ENCODE measurements at places on chromosomes 4 and X.

DNA sequence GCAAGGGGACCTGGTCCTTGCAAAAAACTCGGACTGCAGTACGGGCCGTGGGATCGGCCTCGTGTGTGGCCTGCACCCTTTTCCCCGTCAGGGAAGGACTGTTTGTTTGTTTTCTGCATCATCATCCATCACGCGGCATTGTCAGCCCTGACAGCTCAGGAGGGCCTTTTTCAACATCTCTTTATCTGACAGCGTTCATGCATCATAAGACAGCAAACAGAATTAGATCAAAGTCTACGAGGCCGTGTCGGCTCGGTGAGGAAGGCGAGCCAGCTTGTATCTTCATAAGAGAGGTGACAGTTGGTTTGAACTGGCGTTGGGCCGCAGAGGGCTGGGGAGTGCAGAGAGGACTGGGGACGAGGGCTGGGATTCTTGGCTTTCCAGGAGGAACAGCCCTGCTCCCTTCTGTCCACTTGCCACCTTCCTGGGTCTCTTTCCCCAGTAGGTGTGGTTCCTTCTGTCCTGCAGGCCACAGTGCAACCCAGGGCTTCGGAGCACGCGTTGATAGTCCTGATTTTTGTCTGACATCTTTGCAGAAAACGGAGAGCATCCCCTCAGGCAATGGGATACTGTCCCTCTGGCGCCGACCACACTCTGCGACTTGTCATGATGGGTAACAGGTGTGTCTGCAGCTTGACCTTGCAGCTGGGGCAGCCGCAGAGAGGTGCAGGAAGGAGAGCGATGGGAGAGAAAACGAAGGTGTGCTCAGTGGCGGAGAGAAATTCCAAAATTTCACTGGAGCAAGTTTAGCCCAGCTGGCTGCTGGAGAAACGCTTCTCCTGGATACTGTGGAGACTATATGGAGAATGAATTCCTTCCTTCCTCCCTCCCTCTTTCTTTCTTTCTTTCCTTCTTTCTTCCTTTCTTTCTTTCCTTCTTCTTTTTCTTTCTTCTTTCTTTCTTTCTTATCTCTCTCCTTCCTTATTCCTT is 104.0 kb upstream of the SHOX start:
- DNase-seq, result no peak

DNA sequence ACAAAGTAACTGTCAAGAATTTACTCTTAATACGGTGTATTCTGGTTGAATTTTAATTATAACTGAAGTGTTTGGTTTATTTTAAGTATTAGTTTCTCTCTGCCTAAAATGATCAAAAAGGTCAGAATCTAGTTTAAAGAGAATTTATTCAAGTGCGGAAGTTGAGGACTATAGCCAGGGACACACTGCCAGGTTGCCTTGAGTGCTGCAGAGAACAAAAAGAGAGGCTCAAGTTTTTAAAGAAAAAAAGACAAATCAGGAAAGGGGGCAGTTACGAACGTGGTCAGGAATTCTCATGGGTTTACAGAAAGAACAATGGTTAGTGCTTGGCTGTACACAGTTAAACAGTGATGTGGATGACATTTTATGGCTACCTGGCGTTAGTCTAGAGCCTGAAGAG is 81.3 kb downstream of the SNX25 start:
- no peak for DNase-seq

GRCh38 chr4:159002950-159003349 is 99.9 kb upstream of the RAPGEF2 start:
- DNase-seq, result no peak

DNA sequence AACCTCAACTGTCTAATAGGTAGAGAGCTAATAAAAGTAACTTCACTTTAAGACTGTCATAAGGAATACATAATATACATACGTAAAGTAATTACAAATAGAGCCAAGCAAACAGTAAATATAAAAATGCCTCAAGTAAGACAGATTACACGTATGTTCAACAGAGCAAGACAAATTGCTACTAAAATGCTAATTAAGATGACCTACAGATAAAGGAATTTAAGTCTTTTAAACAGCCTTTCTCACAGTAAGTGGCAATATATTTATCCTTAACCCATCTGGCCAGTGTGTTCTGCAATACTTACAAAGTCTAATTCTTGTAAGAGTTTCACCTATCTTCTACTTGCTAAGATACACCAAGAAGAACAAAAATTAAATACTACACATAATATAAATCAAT is 12.7 kb downstream of the G3BP2 start:
- DNase-seq, result no peak

DNA sequence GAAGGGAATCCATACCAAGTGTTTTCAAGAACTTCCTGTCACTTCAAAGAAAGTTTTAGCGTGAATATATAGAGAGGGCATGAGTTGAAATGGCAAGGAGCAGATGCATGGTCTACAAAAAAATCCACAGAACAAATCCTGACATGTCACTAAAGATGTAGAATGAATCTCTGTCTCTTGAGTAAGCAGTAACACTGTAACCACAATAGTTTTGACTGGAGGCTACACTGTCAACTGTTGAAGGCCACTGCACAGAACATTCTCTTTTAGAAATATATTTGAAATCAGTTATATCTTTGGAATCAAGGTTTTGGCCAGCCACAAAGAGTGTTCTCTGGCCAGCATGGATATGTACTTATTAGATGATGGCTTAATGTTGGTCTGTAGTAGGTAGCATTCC is 83.8 kb downstream of the VCX3B start:
- no peak for DNase-seq

DNA sequence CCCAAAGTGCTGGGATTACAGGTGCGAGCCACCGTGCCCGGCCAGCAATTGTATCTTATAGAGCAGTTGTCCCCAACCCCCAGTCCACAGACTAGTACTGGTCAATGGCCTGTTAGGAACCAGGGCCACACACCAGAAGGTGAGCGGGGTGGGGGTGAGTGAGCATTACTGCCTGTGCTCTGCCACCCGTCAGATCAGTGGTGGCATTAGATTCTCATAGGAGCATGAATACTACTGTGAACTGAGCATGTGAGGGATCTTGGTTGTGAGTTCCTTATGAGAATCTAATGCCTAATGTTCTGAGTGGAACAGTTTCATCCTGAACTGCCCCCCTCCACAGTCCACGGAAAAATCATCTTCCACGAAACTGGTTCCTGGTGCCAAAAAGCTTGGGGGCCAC is 328.0 kb upstream of the BOD1L1 start:
- DNase-seq, result no peak

- no peak for DNase-seq
Measured at GRCh38 chrX:129748305-129748704, 9.5 kb downstream of the XPNPEP2 start.

DNA sequence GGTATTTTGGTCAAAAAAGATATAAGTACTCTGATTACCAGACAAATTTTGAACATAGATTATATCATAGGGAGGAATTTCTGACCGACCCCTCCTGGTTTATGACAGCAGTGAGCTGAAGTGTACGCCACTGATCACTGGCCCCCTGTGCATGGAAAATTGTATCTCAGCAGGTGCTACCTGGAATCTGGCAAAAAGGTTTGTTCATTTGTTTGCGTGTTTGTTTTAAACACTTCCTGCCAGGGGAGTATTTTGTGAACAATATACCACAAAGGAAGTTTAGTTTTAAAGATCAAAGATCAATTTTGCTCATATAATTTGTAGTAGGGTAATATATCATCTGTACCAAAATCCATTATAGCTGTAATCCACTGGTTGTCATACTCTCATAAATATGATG is 219.7 kb upstream of the TENM3 start:
- no peak for DNase-seq

DNA sequence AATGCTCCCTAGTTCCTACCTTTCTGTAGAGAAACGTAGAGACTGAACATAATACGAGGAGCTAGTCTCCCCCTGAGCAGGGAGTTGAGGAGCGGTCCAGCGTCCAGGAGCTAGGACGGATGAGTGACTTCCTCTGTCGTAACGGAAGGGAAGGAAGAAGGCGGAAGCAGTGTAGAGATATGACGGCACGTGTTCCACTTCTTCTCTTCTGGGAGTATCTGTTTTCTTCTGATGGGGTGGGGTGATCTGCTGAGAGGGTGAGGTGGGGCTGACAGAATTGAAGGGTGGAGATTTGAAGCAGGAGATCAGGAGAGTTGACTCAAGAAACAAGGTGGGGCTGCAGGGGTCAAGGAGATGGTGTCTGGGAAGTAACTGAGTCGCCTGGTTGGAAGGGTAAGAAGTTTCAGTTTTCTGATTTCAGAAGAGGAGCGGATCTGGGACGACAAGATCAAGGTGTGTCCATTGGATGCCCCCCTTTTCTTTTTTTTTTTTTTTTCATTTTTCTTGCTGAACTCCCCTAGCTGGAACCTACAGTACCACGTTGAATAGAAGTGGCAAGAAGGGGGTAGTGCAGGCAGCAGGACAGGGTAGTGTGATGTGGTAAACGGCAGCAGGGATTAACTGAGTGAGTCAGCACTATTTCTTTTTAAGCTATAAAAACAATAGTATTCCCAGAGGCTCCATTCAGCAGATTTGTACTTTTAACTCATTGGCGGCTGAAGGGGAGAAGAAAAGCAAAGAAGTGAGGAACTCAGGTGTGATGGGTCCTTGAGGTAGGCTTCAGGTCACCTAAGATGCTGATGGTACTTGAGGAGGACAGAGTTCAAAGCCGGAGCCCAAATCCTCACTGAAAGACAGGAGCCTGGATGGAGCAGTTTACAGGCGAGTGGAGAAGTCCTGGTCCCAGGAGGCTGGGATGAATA is 50.8 kb upstream of the SETD7 start:
- DNase-seq, result no peak

DNA sequence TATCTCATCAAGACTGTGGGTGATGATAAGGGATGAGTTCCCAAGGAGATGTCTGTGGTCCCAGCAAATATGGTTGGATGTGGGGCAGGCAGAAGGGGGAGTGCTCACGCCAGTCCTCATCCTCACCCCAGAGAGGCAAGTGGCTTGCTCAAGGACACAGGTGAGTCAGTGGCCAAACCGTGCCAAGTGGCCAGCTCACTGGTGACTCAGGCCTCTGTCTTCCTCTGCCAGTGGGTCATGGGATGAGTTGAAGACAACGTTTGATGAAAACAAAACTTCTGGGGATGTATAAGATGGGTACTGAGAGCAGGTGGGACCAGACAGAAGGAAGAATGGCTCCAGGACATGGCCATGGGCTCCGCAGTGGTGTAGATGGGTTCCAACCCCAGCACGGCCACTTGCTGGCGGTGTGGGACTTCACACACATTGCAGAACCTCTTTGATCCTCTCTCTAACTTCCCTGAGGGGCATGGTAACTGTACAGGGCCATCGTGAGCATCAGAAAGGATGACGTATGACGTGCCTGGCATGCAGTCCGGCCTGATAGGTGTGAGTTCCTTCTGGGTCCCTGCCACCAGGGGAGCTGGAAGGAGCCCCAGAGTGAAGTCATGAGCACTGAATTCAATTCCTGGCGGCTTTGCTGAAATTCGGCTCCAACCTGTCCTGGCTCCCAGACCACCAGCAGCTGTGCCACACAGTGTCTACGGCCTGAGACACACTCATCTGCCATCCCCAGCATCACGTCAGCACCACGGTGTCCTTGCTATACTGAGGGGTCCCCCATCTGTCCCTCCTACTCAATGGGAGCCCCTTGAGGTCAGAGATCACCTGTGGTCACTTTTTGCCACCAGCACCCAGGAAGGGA is 41.3 kb upstream of the GPR78 start:
- no peak for DNase-seq

- no peak for DNase-seq
Measured at GRCh38 chrX:2311501-2311900, 189.3 kb downstream of the DHRSX start.

- no peak for DNase-seq
Measured at GRCh38 chr4:5964030-5964429, 54.2 kb downstream of the C4orf50 start.

- DNase-seq, result peak; percentile 72
Measured at GRCh38 chr4:40247350-40247749, 50.5 kb downstream of the RHOH start.

DNA sequence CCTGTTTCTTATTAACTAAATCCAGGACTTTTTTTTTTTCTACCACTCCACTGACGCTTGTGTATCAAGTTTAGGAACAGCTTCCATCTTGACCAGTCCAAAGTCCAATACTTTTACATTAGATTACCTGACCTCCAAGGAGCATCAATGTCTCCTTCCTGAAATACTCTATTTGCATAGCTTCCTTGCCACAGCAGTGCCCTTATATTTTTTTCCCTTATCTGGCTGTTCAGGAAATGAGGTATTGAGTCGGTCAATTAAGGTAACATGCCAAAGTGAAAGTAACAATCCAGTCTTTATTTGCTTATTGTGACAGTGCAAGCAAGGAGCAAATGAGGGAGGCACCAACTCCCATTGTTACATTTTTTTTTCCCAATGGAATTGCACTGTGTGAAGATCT is 730.8 kb upstream of the NDST4 start:
- no peak for DNase-seq

GRCh38 chr4:145482209-145483037 is 770 bp downstream of the SMAD1 start:
- DNase-seq, result no peak

- DNase-seq, result no peak
Measured at GRCh38 chr4:20219521-20219920, 32.2 kb upstream of the SLIT2 start.

DNA sequence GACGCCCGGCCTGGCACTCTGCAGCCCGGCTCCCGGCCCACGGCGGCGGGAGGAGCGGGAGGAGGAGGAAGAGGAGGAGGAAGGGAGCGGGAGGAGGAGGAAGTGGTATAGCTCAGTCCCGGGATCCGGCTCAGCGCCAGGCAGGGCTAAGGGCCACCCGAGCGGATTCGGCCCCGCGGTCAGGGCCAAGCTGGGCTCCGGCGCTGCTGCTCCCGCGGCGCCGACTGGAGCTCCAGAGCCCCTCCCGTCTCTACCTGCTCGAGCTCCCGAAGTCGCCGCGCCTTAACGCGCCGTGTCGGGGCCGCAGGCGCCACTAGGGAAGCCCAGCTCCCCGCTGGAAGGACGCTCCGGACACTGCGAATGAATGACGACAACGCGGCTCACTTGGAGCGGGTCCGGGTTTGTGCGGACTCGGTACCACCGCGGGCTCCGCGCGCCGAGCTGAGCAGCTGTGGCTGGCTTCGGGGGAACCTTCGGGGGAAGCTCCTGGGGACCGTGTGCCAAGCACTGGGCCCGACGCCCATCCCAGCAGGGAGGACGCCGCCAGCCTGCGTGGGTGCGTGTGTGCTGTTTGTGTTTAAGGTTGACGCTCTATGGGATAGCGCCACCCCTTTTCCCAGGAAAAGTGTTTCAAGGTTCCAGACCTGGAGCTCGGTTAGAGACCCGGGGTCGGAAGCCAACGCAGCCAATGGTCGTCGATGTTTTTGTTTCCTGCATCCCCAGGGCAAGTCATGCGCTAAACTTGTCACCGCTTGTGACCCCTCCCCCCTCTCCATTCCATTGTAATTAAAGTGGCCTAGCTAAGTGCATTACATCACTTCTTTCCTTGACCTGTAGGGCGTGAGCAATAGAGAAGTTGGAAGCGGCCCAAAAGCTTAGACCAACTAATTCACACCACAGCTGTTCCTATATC is at the start of gene TBC1D9:
Gene TBC1D9, minus strand, starts transcription at position 67 of the 913 bp plus-strand sequence. CDS start 340 bp downstream, outside the sequence.
- DNase-seq, result peak; percentile 26

- no peak for DNase-seq
Measured at GRCh38 chrX:21469071-21469470, 94.9 kb downstream of the CNKSR2 start.

GRCh38 chr4:6900181-6900812 is 9.3 kb upstream of the TBC1D14 start:
- no peak for DNase-seq
